Gastroesophageal sphincter (tissue), 4 donors: ENCODE measurements at places on chromosomes 1 and 21.

- peak; percentile 71 for ATAC-seq
These were observed 17.3 kb downstream of the MAP10 start for GRCh38 chr1:232822530-232822929.

- ATAC-seq = no peak
These were observed 25.3 kb downstream of the FAAP20 start for GRCh38 chr1:2169200-2169836.

GRCh38 chr1:13703128-13703513 lies 3.1 kb downstream of the PRDM2 start:
- ATAC-seq = no peak

GRCh38 chr1:18992646-18993045 lies 36.2 kb upstream of the IFFO2 start:
- ATAC-seq = no peak

- ATAC-seq = no peak
These were observed 8.9 kb upstream of the RAB3GAP2 start for GRCh38 chr1:220281159-220281574.

- no peak for ATAC-seq
These were observed 45.5 kb upstream of the KCNJ15 start for GRCh38 chr21:38211321-38211720.

- ATAC-seq = no peak
These were observed 70.8 kb upstream of the MPC2 start for GRCh38 chr1:168007691-168008090.

DNA sequence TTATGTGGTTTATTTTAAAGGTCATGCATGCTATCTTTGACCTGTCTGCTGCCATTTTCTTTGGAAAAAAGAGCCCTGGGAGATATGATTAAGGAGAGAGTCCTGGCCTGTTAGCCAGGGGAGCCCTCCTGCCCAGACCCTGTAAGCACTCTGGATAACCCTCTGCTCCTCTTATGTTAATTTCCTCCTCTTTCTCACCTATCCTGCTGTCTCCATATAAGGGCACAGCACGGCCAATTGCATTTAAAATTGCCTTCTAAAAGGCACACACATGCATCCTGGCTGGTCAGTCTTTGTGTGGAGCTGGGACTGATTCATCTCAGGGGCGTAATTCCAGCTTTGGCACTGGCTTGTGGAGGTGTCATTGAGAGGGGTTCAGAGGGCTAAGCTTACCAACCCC lies 158.9 kb downstream of the ST6GALNAC5 start:
- ATAC-seq = no peak

DNA sequence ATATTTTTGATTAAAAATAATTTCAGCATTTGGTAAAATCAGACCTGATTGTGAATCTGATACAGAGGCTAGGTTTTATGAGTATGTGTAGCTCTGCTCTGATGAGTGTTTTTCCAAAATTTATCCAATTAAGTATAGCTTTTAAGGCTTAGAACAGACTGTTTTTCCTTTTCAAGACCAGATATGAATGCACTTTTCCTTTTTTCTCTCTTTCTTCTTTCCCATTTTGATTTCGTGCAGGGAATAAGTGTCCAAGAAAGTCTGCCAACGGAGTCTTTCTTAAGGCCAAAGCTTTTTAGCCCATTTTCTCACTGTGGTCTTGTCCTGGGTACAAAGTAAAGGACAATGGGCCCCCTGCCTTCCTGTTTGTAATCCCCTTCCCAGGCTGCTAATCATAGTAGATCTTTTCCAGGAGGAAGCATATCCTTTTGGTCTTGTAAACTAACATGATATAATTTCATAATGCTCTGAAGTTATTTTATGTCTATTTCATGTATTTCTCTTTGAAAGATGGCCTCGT lies 2.9 kb downstream of the KIF1B start:
- ATAC-seq = no peak

GRCh38 chr1:24724345-24725208 lies 20.7 kb upstream of the CLIC4 start:
- peak; percentile 9 for ATAC-seq
